ENCODE measurements at places on chromosomes 2 and 18.

DNA sequence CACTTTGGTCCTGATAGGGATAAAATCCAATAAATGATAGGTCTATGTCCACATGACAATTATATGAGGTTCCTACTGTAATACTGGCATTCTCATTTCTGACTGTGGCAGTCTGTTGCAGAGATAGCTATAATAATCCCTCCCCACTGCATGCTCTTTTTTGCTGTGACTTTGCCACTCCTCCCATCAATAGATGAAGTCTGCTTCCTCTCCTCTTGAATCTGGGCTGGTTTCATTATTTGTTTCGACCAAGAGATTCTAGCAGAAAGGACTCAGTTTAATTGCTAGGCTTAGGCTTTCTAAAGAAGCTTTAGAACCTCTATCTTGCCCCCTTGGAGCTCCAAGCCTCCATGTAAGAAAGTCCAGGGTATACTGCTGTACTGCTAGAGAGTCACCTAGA is 23.3 kb upstream of the CREB1 start:
- DNase-seq = no peak

- DNase-seq = no peak
Observed at GRCh38 chr2:159892990-159893810, 95.2 kb upstream of the CD302 start.

DNA sequence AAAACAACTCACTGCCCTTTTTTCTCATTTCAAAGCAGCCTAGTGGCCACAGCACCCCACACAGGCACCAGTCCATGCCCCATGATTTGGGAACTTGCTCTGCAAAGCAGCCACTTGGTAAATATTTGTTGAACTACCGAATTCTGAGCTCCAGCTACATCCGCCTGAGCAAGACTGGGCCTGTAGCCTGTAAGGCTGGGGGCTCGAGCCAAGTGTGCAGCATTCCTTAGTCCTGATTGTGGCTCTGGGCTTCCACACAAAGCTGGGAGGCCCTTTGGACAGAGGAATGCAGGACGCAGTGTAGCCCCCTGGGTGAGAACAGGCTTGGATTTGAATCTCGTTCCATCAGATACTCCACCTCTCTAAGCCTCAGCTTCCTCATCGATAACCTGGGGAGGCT is 88.4 kb downstream of the ACTR2 start:
- no peak for DNase-seq

- DNase-seq = no peak
Observed at GRCh38 chr2:154158101-154158500, 286.4 kb downstream of the GALNT13 start.

DNA sequence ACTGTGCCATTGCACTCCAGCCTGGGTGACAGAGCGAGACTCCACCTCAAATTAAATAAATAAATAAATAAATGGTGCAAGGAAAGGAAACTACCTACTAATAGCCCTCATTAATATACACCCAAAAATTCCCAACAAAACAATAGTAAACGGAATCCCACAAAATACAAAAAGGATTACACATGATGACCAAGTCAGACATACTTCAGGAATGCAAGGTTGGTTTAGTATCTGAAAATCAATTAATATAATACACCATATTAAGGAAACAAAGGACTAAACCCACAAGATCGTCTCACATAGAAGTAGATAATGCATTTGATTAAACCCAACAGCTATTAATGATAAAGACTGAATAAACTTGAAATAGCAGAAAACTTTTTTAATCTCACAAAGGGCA is 307.4 kb downstream of the TGIF1 start:
- DNase-seq = no peak

- no peak for DNase-seq
Observed at GRCh38 chr2:11018651-11019185, 107.0 kb downstream of the KCNF1 start.

DNA sequence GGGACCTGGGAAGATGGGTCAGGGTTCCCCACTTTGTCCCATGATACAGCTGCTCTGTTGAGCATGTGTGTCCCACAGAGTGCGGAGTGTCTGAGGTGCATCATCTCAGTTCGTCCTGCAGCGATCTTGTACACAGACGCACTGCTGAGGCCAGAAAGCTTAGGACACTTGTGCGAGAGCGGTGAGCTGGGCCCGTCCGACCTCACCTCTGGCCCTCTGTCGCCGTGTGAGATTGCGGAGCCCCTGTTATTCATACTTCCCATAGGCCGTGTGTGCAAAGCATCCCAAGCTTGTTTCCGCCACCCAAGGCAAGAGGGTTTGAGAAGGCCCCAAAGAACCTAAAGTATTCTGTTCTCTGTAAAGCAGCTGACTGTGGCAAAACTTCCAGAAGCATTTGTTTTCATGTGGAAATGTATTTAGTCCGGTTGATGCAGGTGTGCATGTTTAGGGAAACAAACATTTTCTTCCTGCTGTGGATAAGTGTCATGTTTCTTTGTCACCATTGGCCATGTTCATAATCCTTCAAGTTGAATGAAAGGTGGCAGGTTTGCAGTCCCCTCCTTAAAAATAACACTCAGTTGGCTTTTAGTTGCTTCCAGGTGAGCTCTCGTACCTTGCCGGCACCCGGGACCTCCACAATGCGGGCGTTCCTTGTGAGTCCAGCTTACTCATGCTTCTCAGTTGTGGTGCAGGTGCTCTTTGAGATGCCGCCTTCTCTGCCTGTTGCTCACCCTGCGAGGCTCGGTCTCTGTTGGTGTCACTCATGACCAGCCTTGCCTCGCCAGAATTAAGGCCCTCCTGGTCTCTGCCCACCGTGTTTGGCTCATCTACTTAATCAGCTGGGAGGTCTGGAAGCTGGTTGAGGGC is 5.3 kb downstream of the AGAP1 start:
- DNase-seq = no peak
